ENCODE measurements at places on chromosomes 7 and 10.

GRCh38 chr10:61899997-61900828 is 1.3 kb upstream of the ARID5B start:
- DNase-seq, result peak; percentile 75

- no peak for DNase-seq
Measured at GRCh38 chr7:118754608-118755007, 530.1 kb downstream of the ANKRD7 start.

DNA sequence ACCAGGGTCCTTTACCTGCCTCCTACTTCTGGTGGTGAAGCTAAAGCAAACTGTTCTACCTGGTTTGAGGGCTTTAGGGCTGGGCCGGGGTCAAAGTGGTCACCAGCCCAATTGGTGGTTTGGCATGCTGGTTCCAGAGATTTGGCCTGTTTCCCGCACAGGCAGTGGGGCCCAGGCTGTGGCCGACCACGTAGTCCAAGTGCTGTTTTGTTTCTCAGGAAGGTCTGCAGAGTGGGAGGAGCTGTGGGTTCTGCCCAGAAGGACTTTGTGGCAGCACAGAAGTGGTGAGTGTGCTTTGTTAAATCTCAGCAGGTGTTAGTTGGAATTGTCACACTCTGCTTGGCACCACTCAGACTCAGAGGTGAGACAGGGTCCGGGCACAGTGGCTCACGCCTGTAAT is 85.8 kb downstream of the MKX start:
- peak; percentile 54 for DNase-seq

- no peak for DNase-seq
Measured at GRCh38 chr10:47167591-47167990, 132.4 kb upstream of the GDF10 start.

- DNase-seq, result no peak
Measured at GRCh38 chr10:70162151-70162891, 8.0 kb downstream of the SAR1A start.

- no peak for DNase-seq
Measured at GRCh38 chr7:111333010-111333409, 229.3 kb downstream of the IMMP2L start.

DNA sequence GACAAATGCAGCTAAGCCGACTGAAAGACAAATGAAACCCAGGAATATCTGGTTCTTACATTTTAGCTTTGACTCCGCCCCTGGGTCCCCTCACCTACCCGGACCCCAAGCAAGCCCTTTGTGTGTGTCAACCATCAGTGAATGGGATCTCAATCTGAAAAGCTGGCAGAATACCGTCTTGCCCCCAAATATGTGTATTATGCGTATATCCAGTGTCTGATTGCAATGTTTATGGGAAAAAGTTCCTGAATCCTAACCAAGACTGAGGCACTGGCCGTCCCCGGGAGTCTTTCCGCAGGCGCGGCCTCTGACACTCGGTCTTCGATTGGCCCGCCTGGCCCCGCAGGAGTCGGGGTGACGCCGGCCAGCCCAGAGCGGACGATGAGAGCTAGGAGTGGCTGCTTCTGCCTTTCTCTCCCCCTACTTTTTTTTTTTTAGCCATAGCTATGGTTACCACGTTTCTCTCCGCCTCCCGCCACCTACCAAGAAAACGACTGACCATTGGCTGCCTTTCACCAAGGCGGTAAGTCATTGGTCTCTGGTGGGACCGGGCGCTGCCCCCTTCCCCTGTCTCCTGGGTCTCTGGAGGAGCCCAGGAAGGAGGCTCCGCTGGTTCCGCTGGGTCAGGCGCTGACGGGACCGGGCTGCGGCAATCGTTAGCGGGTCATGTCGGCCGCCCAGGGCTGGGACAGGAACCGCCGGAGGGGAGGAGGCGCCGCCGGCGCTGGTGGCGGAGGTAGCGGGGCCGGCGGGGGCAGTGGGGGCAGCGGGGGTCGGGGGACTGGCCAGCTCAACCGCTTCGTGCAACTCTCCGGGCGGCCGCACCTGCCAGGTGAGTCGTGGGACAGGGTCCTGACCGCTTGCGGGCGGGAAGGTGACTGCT is at the start of gene KLHDC10:
KLHDC10 (plus strand) TSS at position 557 of the 883 bp plus-strand sequence; CDS start at position 667, 110 bp downstream.
- peak; percentile 94 for DNase-seq

- no peak for DNase-seq
Measured at GRCh38 chr7:16344927-16345326, 76.4 kb downstream of the CRPPA start.

DNA sequence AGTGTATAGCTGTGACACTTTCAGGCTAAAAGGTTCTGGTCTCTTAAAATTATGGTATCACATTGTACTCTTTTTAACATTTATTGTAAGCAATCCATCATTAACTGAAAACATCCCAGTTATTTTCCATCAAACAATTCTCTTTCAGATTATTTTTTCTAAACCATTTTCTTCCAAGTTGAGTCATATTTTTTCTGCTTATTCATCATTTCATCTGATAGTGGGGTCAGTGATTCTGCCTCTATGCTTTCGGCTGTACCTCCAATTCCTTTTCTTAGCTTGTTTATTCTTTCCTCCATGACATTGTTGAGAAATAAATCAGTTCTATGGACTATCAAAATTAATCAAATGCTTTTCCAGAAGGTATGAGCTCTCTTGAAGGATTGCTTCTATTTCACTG is 609 bp upstream of the PNLIP start:
- DNase-seq, result no peak

DNA sequence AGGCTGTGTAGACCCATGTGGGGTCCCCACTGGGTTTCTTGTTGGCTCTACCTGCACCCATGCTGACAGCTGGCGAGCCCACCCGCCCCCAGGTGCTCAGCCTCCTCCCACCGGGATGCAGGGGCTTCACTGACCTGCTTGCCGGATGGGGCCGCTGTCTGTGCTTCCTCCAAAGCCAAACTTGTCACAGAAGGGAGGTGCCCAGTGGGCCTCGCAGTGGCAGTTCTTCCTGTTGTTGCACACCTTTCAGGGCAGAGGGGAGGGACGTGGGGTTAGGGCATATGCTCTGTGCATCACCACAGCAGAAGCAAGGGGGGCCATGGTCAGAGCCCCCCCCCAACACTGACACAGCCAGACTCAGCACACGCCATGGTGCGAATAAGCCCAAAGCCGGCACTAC is 146.5 kb downstream of the FANK1 start:
- DNase-seq, result no peak

DNA sequence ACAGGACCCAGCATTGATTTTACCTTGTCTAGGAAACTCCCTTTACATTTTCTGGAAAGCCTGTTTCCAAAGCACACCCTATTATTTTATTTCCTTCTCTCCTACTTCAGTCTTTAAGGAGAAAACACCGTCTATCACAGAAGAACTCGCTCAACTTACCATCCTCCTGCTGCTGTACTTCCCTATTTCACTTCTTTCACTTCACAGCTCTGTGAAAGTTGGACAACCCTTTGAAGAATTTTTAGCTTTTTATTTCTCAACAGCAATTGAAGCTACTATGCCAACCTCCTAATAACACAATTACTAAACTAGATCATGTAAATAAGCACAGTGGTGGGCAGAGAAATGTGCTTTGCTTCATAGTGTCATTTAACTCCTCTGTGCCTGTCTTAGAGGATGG is 166.5 kb downstream of the TFEC start:
- no peak for DNase-seq

GRCh38 chr7:117229350-117229749 is 93.5 kb downstream of the WNT2 start:
- DNase-seq, result no peak

GRCh38 chr10:132880128-132880981 is 62.0 kb downstream of the CFAP46 start:
- no peak for DNase-seq

DNA sequence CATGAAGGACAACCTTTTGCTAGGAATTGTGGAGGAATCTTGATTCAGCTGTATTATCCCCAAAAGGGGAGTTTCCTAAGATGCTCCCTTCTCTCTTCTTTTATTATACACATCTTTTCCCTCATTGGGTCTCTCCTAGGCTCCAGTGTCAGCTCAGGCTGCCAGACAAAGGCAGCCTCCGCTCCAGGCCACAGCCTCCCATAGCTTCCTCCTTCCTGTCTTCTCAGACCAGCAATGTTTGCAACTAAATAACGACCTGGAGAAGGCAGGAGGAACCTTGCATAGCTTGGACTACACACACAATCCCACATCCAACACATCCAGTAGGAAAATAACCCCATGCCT is 12.3 kb downstream of the SFXN3 start:
- no peak for DNase-seq

- DNase-seq, result no peak
Measured at GRCh38 chr7:11754123-11754522, 77.9 kb downstream of the THSD7A start.

GRCh38 chr7:54201501-54201900 is 340.7 kb upstream of the VSTM2A start:
- no peak for DNase-seq

DNA sequence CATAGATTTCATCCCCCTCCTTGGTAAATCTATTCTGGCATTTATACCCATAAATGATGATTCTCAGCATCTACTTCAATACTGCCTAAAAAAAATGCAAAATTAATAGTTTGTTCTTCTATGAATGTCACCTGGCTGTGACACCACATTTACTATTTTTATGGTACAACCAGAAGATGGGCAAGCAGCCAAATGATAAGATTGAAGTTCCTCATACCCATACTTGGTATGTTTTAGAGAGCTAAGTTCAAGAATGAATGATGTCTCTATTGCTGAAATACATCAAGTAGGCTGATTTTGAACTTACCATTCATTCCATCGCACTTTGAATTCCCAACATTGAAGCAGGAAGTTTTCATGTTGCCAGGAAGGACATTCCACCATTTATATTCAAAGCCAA is 134.2 kb downstream of the ELAPOR2 start:
- no peak for DNase-seq

GRCh38 chr10:33273295-33274002 is 61.0 kb downstream of the NRP1 start:
- DNase-seq, result peak; percentile 95

DNA sequence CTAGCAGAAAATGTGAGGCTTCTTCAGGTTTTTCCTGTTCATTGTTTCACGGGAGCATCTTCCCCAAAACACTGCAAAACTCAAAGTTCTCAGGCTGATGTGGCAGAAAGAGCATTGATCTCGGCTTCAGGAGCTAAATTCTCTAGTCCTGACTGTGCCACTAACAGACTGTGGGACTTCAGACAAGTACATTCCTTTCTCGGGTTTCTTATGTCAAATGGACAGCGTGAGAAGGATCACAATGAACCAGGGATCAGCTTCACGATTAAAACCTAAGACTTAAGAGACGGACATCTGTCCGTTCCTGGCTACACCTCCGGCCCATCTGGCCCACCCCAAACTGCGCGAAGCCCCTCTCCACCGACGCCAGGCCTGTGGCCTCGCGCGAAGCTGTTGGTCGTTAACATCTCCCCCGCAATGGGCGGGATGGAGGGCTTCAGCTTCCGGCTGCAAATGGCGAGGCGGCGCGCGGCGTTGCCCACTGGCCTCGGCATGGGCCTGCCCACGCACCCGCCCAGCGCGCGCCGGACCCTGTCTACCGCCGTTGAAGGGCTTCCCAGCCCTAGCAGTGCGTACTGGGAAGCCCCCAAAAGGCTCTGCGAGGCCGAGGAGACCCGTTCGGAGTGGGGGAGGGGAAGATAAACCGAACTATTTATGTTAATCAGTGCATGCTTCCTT is 549 bp upstream of the DDX50 start:
- peak; percentile 77 for DNase-seq

DNA sequence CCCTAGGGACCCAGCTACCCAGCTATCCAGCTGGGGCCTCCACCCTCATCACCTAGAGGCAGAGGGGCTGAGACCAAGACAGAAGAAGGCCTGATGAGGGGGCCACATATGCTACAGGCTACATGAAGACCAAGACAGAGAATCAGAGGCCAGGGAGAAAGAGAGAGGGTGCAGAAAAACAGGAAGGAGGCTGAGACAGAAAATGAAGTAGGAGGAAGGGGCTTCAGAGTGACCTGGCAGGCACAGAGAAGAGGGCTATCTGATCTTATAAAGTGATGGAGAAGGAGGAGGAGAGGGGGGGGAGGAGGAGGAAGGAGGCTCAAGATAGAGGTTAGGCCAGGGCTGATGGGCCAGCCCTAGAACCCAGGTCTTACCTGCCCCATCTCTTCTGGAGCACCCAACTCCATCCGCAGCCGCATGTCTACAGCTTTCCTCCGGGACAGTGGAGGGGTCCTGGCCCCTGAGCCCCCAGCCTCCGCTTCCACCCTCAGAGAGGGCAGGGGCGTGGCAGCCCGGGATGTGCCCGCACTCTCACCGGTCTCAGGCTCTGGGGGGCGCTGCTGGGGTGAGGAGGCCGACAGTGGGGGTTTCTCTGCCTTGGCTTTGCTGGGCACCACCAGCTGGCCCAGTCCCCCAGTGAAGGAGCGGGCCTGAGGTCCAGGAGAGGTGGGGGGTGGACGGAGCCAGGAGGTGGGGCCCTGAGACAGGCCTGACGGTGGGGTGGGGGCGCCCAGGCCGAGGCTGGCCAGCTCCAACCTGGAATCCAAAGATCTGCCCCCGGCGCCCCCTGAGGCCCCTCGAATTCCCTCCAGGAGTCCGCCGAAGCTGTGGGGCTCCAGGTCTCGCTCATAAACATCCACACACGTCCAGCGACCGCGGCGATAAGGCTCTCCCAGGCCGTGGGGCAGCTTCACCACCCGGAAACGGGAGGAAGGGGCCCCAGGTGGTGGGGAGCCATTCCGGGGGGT is 1.8 kb downstream of the TSC22D4 start:
- no peak for DNase-seq

DNA sequence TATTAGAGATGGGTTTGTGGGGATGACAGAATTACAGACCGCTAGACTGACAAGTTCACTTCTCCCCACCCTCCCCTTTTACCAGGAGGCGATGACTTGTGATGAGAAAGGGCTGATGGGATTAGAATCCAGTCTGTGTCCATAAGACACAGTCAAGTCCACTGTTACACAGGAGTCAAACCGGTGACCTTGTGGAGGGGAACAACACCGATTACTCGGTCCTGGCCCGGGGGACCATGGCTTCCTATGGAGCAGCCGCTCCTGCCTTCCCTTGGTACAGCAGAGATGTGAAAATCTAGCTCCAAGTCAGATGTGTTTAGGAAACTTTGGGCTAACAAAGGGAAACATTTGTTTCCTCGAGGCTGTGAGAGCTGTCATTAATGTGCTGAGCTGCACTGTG is 105.5 kb downstream of the ACTR3B start:
- DNase-seq, result no peak

- DNase-seq, result no peak
Measured at GRCh38 chr7:11078247-11078834, 104.7 kb downstream of the PHF14 start.

DNA sequence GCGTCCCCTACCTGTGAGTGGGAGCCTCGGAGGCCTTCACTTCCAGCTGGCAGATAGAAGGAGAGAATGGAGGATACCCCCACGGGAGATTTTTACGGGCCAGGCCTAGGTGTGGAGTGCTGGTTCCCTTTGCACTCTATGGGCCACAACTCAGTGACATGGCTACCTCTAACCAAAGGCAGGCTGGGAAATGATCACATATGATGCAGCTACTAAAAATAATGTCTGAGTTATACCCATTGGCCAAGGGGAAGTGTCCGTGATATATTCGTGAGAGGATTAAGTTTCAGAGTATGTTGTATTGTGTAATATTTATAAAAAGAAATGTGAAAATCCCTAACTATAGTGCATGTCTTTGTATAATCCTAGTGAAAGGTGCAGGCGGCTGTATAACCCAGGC is 13.5 kb upstream of the HIPK2 start:
- DNase-seq, result no peak

- no peak for DNase-seq
Measured at GRCh38 chr7:51446356-51446755, 129.7 kb upstream of the COBL start.

All from MG63 (cell line).